ENCODE measurements at places on chromosomes 6 and 20.

GRCh38 chr6:56866917-56867522 lies 87.9 kb upstream of the BEND6 start:
- DNase-seq = no peak

GRCh38 chr20:33441142-33441955 lies 2.2 kb downstream of the SNTA1 start:
- DNase-seq = no peak

DNA sequence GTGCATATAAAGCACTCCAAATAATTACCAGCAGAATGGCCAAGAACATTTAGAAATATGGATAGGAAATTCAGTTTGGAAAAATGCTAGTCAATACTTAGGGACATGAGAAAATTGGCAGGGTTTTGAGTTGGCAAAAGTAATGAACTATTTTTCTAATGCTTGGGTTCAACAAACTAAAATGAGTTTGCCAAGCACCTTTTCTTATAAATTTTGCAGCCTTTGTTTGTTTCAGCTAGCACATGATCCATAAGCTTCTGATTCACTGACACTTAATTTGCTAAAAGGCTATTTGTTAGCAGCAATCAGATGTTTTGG lies 324.8 kb downstream of the QKI start:
- no peak for DNase-seq

DNA sequence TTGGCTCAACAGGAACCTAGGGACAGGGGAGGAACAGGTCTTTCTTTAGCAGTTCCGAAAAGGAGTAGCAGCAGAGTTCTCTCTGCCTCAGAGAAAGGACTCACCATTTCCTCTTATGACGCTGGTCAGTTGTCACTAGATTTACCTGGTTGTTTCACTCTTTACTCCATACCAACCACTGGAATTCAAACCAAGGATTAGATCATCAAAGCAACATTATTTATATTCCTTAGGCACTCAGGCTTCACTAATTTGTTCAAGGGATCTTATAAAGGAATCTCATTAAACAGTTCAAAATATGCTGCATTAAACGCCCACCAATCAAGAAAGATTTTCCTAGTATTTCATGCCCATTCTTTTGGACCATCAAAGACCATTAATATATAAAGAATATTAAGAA lies 1129.5 kb upstream of the MAP3K7 start:
- no peak for DNase-seq

DNA sequence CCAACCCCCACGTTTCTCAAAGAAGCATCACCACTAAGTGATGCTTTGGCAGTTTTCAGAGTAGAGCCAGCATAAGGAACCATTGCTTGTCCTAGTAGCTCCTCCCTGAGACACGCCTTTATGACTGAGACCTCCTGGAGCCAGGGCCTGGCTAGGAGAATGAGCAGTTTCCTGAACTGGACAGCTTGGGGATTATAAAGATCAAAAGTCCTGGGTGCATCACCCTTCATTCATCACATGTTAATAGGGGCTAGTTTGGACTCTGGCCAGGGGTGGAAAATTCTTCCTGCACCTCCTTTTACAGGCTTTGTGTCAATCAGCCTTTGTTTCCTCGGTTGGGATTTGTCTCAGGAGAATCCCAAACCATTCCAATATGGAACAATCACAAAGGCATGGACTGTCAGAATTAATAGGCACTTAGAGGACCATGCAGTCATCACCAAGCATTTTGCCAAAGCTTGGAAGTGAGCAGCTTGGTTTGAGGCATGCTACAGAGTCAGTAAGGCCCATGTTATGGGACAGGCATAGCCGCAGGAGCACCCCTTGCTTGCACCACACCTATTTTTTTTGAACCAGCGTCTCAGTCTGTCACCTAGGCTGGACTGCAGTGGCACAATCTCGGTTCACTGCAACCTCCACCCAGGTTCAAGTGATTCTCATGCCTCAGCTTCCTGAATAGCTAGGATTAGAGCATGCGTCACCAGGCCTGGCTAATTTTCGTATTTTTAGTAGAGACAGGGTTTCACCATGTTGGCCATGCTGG lies 64.9 kb upstream of the TGM3 start:
- DNase-seq = no peak

DNA sequence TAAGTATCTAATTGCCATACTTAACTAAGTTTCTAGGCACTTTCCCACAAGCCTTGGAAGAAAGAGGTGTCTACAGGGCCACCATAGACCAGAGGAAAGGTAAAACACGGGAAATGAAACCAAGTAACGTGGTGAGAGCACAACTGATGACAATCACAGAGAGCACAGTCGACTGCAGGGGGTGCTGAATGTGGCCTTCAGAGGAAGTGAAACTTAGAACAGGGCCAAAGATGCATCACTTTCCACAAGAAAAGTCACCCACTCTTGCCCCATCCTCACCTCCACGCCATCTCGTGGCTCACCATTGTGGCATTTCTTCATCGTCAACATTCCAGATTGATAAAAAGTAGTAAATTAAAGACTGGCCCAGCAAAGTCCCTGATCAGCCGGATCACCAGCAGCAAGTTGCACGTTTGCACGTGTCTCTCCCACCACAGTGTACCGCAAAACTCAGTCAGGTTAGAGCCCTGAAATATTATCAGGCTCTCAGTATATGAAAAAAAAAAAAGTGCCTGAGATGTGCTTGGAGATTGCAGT lies 31.4 kb downstream of the HIVEP2 start:
- DNase-seq = no peak

DNA sequence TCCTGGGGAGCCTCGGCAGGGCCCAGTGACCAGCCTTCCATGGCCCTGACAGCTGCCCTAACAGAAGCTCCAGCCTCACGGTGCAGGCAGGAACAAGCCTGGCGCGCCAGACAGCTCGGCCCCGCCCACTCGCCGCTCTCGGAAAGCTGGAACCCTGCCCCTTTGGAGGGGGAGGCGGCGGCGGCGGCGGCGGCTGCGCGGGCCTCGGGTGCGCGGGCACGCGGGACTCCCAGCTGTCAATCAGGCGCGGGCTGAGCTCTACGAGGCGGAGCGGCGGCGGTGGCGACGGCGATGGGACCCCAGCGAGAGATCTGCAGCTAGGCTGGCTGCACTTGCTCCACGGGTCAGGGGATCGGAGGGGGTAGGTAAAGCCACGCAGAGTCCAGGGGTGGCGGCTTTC lies at the start of gene NRSN1:
TSS of gene NRSN1 (plus strand) at position 236 of the 400 bp plus-strand sequence. CDS start 8,113 bp downstream, outside the sequence.
- DNase-seq = peak; percentile 36

GRCh38 chr6:47308198-47308517 lies 1.5 kb downstream of the TNFRSF21 start:
- no peak for DNase-seq

DNA sequence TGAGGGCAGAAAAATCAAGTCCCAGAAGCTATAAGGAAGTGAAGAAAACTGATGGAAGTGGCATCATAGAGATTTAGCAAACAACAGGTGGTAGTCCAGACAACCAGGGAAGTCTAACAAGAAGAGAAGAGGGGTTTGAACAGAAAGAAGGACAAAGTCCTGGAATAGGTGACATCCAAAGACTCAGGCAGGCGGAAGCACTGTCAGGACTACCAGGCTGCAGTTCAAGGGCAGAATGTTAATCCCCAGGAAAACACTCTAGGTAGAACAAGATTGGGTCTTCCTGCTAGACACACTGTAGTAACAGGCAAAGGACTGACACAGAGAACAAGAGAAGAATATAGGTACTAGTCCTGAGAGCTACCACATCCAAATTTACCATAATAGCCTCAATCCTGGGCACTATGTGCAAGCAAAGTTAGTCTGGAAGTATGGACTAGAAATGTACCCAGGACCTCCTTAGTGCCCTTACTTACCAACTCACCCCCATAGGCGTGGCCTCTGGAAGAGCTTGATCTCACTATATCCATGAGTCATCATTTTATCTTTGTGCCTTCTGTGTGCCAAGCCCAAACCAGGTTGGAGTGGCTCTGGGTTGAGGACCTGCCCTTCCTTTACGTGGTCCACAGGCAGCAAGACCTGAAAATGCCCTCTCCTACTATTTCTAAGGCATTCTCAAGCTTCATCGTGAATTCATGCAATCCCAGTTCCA lies 2.2 kb upstream of the EPB41L2 start:
- no peak for DNase-seq

DNA sequence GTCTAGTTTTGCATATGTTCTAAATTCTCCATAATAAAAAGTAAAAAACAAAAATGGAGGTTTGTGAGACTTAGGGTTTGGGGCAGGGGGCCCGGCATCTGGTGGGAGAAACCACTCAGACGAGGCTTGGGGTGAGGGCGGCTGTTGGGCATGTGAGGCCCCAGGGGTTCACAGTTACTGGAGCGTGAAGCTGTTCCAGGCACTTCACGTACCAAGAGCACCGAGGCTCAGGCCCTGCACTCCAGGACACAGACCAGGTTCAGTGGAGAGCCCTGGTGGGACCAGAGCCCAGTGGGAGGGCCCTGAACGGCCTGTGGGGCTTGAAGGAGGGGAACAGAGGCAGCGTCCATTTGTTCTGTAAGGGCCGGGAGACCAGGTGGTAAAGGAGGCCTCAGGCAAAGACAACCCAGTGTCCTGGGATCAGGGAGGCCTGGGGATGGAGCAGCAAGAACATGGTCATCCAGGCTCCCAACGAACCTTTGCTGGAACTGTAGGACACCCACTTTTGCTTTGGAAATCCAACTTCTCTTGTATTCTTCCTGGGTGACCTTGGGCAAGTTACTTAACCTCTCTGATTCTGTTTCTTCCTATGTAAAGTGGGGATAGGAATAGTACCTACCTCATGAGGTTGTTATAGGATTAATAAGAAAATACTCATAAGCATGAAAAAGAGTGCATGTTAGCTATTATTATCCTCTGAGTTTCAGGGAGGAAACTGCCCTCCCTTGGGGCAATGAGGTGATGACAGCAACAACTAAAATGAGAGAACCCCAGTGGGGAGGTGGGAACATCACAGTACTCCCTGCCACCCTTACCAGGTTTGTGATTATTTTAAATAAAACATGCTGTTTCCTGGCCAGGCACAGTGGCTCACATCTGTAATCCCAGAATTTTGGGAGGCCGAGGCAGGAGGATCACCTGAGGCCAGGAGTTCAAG lies 1.1 kb upstream of the FGD2 start:
- DNase-seq = no peak

- DNase-seq = no peak
Observed at GRCh38 chr6:14743144-14743473, 502.8 kb upstream of the JARID2 start.

GRCh38 chr6:3355358-3356055 lies 96.8 kb downstream of the PSMG4 start:
- DNase-seq = peak; percentile 75

DNA sequence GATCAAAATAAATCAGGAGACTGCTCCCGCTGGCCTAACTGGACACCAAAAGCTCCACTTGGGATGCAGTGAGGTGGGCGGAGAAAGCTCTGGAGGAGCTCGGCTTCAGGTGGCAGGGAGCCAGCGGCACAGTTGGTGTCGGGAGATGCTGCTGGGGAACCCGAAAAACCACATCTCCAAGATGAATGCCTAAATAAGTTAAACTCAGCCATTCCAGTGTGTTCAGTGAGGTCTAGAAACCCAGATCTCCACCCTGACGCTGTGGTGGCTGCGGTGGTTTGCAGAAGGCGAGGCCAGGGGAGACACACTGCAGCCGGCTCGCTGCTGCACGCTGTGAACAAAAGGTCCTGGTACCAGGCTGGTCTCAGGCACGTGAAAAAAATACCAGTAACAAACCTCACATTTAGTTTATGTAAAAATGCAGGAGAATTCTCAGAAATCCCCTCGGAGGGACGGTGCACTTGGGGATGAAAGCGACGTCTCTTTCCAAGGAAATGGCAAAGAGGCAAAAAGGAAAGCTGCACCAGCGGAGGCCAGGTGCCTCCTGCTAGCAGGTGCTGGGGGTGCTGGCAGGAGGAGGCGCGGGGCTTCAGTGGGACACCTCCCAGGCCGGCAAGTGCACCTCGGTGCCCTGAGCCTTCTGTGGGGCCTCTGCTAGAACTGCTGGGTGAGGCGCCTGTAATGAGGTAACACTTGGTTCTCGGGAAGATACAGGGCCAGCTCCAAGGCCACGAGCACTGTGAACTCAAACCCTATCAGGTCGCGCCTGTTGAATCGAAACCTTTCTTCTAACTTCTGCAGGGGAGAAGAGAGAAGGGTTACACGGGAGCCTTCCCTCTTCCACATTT lies 3.6 kb downstream of the RPS21 start:
- DNase-seq = no peak

DNA sequence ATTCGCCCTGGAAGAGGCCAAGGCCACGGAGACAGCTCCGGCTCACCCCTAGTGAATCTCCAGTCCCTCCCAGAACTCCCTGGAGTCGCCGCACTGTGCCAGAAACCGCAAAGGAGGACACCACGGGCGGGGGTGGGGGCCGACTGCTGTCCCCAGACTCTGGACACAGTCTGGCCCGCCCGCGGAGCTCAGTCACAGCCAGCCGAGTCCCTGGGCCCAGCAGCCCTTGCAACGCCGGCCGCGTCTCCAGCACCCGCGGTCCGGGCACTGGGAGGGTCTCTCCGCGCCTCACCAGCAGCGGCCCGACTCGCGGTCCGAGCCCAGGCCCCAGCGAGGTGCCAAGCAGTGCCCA lies 518 bp downstream of the PEX6 start:
- no peak for DNase-seq

DNA sequence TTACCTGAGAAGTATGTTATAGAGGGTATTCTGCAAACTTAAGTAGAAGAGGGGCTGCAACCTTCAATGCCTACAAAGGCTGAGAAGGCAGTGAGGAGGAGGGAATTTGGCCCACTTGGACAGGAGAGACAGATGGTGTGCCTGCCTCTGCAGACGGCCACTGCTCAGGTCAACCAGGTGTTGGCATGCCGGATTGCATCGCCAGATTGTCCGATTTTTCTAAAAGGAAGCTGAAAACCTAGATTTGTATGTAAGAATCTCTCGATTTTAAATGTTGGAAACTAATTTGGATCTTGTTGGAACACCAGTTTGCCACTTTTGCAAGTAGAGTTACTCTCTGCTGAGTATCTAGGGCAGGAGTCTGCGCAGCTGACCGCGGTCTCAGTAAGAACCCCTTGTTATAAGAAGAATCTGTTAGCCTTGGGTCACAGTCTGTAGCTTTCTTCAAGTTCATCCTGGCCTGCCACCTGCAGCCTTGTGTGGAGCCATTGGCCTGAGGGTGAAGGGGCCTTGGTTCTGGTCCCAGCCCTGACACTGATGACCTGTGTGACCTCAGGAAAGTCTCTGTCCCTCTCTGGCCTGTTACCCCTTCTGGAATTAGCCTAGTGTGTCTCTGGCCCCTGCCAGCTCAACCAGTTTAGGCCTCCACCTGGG lies 54.4 kb downstream of the TGM2 start:
- DNase-seq = no peak

- no peak for DNase-seq
Observed at GRCh38 chr6:156849806-156850205, 72.6 kb downstream of the ARID1B start.

DNA sequence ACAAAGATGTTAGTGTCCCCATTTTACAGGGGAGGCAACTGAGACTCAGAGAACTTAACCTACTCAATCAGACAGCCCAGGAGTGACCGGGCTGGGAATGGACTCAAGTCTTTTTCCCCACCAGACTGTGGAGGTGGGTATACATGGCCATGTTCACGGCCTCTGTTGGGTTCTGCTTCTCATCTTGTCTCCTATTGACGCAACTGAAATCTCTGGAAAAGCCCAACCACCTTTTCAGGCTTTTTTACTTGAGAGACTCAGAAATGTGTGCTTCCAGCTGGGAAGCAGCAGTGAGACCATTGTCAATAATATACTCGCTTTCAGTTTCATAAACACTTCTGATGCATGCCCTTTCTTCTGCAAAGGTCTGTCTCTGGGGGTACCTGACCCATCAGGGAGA lies 70.7 kb downstream of the SOBP start:
- no peak for DNase-seq
